Right renal cortex interstitium (tissue), 3 donors: ENCODE measurements at places on chromosomes 7 and 10.

GRCh38 chr7:29871787-29872398 is 65.6 kb downstream of the WIPF3 start:
- DNase-seq: no peak

DNA sequence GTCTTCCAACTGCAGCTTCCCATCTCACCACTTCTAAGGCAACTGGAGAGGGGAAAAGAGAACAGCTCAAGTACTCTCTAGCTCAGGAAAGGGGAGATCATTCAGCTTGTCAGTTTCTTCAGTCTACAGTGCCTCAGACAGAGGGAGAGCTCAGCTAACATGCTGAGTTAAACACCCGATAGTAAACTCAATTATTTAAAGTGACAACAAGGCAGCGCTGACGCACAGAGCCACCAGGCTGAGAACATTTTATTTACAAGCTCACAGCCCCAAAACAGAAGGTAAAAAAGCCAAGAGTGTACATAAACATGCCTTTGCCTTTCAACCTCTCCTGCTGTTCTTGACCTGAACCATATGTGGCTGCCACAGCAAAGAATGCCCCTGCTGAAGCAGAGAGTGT is 10.1 kb upstream of the CUZD1 start:
- DNase-seq: no peak

- DNase-seq: no peak
Measured at GRCh38 chr7:105743351-105744090, 132.9 kb downstream of the ATXN7L1 start.

DNA sequence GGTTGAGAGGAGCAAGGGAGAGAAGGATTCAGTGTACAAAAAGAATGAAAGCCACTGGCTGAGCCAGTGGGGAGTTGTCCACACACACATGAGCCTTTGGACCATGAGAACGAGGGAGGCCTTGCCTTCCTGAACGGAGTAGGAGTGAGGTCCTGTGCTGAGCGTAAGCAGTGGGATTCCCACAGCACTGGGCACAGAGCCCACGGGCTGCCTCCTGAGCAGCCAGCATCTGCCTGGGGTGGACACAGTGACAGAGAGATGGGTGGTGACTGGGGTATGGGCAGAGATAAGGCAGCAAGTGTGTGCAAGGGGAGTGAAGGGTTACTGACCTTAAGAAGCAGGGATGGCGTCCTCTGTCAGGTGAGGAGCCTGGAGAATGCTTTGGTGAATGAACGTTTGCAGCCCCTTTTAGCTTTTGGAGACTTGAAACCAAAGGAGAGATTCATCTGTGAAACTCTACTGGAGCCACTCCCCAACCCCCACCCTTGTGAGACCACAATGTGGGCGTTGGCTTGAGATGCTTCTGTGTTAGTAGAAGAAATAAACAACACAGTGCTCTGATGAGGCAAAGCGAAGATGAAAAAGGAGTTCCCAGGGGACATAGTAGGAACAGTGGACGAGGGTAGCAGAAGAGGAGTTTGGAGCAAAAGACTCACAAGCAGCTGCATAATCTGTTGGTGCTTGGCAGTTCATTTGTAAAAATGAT is 56.5 kb downstream of the FIGNL1 start:
- no peak for DNase-seq

DNA sequence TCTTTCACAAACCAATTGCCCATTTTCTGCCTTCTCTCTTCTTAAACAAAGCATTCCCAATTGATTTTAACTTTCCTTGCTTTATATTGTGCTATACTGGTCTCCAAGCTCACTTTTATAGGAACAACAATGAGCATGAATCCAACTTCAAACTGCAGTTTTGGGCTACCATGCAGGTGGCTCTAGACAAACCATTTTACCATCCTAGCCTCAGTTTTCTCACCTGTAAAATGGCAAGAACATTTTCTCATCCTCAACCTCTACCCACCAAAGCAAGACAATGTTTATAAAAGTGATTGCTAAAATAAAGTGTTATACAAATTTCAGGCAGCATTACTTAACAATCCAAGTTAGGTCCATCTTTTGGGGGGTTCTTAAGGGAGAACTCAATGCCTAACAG is 66.8 kb upstream of the ASAH2 start:
- DNase-seq: no peak

DNA sequence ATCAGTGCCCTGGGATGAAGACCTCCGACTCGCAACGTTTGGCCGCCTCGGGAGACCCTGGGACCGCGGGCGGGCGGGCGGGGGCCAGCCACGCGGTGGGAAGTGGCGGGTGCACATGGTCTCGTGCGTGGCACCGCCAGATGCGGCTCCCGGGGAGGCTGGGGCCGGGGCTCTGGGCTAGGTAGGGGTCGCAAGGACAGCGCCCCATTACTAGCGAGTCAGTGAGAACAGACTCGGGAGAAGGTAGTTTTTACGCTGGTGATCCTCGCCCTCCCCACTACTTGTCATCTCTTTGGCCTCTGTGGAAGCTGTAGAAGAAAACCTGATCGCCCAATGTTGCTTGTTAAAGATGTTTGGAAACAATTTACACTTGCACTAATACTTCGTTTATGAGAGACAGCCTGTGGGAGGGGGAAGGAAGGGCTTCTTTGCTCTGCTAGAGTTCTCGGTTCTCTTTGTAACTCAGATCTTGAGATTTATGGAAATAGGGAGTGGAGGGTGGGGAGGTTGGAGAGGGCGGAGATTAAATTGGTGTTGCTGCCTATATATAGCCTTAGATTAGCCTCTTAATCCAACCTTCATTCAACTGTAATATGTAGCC is 591 bp downstream of the BZW2 start:
- DNase-seq: no peak

DNA sequence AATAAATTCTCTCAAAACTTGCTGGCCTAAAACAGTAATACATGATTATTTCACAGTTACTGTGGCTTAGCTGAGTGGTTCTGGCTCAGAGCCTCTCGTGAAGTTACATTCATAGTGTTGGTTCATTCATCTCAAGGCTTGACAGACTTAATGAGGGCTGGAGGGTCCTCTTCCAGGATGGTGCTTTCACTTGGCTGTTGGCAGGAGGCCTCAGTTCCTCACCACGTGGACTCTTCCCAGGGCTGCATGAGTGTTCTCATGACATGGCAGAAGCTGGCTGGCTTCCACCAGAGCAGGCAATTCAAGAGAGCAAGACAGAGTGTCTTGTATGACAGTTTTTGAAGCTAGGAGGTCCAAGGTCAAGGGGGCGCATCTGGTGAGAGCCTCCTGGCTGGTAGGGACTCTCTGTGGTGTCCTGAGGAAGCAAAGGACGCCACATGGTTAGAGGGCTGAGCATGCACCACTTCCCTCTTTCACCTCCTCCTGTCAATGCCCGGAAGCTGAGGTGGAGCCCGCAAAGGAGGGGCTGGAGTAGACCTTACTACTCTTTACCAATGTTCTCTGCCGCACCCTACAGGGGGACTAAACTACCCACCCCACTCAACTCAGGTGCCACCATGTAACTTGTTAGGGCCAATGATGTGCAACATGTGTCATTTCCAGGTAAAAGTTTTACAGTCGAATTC is 58.2 kb upstream of the YAE1 start:
- DNase-seq: no peak

DNA sequence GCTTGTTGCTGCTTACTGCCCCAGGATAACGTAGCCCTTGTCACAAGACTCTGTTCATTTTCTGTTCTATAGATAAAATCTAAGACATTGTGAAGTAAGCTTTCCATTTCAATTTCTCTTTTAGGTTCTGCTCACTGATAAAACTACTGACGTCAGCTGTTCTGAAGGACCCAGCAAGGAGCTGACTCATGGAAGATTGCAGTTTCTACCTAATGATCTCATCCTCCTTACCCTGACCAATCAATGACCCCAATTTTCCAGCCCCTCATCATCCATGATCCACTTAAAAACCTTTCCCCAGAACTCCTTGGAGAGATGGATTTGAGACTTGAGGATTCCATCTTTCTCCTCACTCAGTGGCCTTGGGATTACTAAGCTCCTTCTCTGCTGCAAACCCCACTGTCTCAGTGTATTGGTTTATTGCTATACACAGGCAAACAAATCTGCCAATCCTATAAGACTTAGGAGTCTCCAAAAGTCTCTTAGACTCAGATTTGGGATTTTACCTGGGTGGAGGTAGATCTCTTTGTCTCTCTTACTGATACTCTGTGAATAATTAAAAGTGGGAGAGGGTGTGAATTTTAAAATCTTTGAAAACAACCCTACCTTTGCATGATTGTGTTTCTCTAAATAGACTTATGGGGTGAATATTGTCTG is 109.2 kb upstream of the TRIM24 start:
- DNase-seq: no peak

DNA sequence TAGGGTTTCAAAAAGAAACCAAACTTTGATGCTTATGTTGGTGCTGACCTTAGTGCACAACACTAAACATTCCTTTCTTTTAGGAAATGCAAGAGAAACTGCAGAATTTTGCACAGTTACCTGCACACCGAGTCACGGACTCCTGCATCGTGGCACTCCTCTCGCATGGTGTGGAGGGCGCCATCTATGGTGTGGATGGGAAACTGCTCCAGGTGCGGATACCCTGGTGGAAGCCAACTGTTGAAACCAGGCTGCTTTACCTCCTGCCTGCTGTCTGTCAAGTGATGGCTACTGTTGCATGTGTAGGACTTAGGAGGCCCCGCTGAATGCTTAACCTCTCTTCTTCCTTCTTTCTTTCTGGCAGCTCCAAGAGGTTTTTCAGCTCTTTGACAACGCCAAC is 11.7 kb downstream of the CASP2 start:
- no peak for DNase-seq

- DNase-seq: no peak
Measured at GRCh38 chr10:31304291-31304970, 14.6 kb upstream of the ZEB1 start.

GRCh38 chr10:88670497-88670896 is 6.3 kb downstream of the LIPF start:
- DNase-seq: no peak

- DNase-seq: no peak
Measured at GRCh38 chr7:157329447-157329846, 7.4 kb upstream of the DNAJB6 start.

- no peak for DNase-seq
Measured at GRCh38 chr10:114920459-114920858, 17.5 kb upstream of the TRUB1 start.

DNA sequence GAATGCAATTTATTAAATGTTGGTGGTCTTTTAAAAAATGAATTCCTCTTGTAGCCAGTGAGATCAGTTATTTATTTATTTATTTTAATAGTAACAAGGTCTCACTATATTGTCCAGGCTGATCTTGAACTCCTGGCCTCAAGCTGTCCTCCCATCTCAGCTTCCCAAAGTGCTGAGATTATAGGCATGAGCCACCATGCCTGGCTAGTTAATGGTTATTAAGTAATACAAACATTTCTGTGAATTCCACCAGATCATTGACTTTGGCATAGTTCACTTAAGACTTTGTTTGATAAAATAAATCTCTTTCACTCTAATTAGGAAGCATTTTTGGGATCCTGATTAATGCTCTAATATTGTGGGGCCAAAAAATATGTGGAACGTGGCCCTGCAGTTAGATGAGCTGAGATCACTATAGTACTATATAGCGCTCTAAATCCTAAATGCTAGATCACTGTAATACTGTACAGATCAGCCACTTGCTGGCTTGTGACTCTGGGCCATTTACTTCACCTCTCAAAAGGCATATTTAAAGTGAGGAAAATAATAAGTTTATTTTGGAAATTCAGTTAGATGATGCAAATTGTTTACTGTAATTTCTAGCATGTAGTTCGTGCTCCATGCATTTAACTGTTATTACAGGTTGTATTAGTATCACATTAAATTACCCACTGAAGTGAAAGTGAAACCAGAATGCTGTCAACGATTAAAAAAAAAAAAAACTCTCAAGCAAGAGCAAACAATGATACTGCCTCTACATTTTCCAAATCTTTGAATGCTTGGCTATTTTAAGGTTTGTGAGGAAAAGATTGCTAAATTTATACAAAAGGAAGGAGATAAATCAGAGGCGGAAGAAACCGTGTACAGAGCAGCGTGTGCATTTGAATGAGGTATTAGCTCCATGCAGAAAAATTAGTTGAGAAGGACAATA is 15.9 kb upstream of the FAS start:
- DNase-seq: no peak

DNA sequence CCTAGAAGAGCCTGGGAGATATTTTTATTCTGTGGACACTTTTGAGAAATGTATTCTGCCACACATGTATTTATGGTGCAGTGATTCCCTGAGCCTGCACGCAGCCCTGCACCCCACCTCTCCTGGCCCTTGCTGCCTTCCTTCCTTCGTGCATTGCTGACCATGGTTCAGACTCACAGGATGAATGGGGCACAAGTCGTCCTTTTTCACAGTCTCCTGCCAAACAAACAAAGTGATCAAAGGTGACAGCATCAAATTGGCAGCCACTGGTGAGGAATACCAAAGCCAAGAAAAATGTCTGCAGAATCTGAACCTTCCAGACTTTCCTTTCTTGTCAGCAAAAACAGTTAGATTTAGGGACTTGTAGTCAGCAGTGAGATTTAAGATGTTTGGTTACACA is 215.0 kb downstream of the ACTR3B start:
- no peak for DNase-seq

GRCh38 chr10:18658271-18659124 is 733 bp upstream of the ARL5B start:
- DNase-seq: no peak

- no peak for DNase-seq
Measured at GRCh38 chr10:62068464-62068863, 167.0 kb downstream of the ARID5B start.

DNA sequence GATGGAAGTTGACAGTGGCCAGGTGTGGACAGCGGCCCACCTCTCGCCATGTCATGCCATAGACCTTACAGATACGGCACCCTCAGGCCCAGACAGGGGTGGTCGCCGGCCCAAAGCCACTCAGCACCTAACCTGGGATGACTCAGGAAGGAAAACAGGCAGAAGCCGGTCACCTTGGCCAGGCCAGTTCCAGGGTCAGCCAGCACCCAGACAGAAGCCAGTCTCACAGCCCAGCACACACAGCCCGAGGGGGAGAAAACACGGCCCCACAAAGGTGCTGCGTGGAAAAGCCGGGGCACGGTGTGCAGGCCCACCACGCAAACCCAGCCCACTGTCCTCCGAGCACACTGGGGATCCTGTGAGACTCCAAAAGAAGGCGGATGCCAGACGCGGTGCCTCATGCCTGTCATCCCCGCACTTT is 95.2 kb upstream of the DNAAF5 start:
- DNase-seq: no peak

GRCh38 chr7:113915956-113916355 is 2.9 kb downstream of the PPP1R3A start:
- DNase-seq: no peak

GRCh38 chr7:76354516-76354915 is 4.3 kb downstream of the YWHAG start:
- DNase-seq: no peak

DNA sequence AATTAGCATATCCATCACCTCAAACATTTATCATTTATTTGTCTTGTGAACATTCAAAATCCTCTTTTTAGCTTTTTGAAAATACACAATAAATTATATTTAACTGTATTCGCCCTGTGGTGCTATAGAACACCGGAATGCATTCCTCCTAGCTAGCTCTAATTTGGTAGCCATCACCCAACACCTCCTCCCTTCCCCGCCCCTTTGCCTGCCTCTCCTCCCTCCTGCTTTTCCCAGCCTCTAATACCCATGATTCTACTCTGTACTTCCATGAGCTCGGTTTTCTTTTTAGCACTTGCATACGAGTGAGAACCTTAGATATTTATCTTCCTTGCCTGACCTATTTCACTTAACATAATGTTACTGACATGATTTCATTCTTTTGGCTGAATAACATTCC is 80.1 kb downstream of the ANKRD26 start:
- DNase-seq: no peak

GRCh38 chr7:112495810-112496462 is 15.1 kb downstream of the LSMEM1 start:
- peak; percentile 41 for DNase-seq
